Activated CD4-positive, alpha-beta T cell treated with anti-CD3 and anti-CD28 coated beads, Interleukin-10, Interleukin-2, amounts not matched to agents 100 ng/mL and 50 ng/mL, durations not matched to agents 16 hours and 8 hours (primary cell): ENCODE measurements at places on chromosomes 11 and 22.

- DNase-seq, result peak; percentile 92
These were observed 3.8 kb downstream of the SMTN start for GRCh38 chr22:31084811-31085492.

DNA sequence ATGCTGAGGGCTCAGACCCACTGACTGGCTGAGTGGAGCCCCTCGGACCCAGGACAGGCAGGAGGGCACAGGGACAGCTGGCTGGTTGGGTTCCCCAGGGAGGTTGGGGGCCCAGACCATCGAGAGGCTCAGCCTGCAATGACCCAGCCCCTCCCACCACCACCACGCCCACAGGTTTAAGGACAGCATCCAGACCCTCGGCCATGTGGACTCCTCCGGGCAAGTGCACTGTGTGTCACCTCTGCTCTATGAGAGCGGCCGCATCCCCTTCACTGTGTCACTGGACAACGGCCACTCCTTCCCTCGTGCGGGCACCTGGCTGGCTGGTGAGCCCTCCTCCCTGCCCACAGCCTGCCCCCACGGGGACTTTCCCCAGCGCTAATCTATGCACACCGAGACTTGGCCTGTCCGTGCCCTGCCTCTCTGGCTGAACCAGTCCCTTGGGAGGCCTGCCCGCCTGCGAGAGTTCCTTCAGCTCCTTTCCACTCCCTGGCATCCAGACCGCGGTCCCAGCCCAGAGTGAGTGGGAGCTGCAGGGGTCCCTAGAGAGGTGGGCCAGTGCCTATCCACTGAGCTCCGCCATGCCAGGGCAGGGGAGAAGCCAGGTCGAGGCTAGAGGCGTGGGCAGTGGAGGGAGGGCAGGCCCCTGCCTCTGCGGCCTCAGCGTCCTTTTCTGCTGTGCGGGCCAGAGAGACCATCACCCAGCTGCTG is 2.2 kb downstream of the SUSD2 start:
- no peak for DNase-seq

DNA sequence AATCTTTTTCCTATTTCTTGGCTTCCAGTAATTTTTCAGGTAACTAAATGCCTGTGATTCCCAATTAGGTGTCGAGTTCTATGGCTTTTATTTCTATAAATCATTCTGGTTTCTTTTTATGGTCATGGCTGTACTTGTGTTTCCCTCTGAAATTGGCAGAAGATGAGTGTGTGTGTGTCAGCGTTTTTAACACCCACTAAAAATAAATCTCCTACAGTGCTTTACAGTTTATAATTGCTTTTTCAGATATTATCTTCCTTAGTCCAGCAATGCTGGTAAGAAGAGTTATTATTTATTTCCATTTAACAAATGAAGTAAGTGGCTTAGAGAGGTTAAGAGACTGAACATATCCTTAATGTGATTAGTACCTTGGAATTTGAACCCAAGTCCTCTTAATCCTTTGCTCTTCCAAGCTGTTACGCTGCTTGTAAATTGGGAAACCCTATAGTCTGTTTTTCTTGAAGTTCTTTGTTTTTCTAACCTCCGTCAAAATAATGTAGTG is 125.2 kb downstream of the TEAD1 start:
- no peak for DNase-seq

GRCh38 chr11:88086297-88086696 is 88.9 kb downstream of the RAB38 start:
- no peak for DNase-seq

GRCh38 chr11:64925536-64926436 is 1.3 kb downstream of the PPP2R5B start:
- no peak for DNase-seq

- no peak for DNase-seq
These were observed 19.6 kb downstream of the MYRF start for GRCh38 chr11:61771985-61772455.

DNA sequence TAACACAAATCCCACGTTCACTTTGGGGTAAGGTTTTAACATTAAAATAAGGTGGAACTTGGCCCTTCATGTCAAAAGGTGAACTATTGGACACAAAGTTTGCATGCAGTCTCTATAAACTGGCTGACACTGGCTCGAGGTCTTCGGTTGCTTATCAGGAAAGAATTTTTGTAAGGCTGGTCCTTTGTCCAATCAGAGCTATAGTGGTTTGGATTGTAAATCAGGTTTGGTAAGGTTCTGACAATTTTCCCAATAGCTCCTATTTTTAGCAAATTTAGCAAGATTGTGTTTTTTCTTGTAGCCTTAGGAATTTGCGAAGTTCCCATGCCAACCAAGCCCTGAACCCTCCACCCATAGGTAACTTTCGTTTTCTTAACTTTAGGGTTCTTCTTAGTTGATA is 17.6 kb upstream of the MED17 start:
- no peak for DNase-seq

DNA sequence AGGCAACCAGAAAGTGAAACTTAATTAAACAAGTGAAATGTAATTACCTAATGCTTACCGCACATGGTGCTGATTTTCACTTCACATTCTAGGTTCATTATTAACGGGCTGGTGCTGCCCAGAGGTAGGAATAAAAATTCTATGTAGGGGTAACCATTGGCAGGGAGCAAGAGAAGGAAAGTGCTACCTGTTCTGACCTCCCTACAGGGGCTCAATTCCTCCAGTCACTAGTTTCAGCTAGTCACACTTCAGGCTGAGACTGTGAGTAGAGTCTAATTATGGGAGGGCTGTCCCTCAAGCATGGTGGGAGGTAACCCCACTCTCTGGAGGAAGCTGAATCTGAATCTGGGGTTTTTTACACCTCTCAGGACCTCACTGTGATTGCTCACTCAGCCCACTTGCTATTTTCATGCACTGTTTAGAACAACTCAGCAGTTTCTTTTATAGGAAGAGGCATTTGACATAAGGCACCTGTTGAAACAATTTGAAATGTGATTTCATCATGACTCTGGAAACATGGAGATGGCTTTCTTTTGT is 75.4 kb downstream of the MAML2 start:
- peak; percentile 76 for DNase-seq

GRCh38 chr11:76267556-76267955 is 61.3 kb upstream of the WNT11 start:
- DNase-seq, result no peak

GRCh38 chr11:285894-286220 is 3.1 kb upstream of the PGGHG start:
- no peak for DNase-seq

DNA sequence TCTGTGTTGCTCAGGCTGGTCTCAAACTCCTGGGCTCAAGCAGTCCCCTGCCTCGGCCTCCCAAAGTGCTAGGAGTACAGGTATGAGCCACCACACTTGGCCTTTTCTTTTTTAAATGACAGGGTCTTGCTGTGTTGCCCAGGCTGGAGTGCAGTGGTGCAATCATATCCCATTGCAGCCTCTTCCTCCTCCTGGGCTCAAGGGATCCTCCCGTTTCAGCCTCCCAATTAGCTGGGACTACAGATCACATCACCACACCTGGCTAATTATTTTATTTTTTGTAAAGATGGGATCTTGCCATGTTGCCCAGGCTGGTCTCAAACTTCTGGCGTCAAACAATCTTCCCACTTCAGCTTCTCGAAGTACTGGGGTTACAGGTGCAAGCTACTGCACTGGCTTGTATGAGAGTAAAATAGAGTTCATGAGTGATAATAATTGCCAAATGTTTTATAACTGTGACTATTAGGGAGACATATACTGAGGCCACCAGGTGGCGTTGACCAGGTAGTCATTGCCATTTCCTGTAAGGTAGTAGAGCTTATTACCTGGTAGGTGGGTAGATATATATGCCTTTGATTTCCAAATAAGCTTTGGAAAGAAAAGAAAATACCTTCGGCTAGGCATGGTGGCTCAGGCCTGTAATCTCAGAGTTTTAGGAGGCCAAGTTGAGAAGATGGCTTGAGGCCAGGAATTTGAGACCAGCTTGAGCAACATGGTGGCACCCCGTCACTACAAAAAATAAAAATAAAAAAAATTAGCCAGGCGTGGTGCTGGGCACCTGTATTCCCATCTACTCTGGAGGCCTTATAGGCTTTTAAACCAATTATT is 5.4 kb downstream of the FDX1 start:
- DNase-seq, result no peak

DNA sequence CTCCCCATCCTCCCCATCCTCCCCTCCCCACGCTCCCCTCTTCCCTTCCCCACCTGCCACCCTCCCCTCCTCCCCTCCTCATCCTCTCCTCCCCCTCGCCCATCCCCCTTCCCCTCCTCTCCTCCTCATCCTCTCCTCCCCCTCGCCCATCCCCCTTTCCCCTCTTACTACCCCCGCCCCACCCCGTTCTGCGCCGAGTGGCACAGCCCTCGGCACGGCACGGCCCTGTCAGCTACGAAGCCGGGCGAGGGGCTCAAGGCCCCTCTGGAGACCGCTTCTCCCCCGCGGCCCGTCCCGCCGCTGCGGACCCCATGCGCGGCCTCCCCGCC is 449.9 kb downstream of the OPCML start:
- DNase-seq, result peak; percentile 23

GRCh38 chr11:34145847-34146381 is 40.5 kb downstream of the NAT10 start:
- no peak for DNase-seq

DNA sequence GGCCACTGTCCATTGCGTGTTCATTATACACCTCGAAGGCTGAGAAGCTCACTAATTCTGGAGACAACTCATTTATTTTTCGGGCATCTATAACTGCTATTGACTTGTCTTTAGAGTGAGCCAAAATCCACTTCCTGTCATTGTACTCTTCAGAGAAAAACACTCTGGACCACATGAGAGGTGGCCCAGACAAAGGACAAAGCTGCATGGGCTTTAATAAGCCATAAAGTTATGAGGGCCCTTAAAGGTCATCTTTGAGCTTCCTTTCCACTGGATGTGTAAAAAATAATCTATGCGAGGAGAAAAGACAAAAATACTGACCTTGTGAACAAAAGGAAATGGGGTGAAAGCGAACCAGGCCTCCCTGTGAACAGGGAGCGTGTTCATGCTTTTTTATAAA is 63.5 kb upstream of the ZC3H12C start:
- DNase-seq, result no peak

DNA sequence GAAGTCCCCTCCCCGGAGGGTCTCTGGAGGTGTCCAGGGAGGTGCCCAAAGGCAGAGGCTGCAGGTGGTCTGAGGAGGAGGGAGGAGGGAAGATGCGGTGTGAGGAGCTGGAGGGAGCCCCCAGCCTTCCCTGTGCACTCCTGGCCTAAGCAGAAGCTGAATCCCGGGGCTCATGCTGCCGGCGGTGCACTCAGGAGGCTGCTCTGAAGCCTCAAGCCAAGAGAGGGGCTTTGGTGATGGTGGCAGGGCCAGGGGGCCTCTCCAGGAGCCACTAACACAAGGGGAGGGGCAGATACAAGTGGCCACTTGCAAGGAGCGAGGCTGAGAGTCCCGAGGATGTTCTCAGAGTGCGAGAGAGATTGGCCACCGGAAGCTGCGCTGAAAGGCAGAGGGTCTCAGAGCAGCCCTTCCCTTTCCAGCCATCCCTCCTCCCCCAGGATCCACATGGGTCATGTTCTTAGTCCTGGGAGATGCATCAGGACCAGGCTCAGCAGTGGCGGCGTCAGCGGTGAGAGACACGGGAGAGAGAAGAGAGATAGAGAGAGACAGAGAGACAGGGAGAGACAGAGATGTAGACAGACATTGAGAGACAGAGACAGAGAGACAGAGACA is 774 bp upstream of the MRGPRG start:
- no peak for DNase-seq

- no peak for DNase-seq
These were observed 37.1 kb upstream of the HORMAD2 start for GRCh38 chr22:30043161-30043560.

GRCh38 chr11:35065566-35065965 is 73.4 kb upstream of the CD44 start:
- DNase-seq, result no peak

GRCh38 chr22:30250661-30251267 is 4.2 kb upstream of the LIF start:
- DNase-seq, result peak; percentile 53

DNA sequence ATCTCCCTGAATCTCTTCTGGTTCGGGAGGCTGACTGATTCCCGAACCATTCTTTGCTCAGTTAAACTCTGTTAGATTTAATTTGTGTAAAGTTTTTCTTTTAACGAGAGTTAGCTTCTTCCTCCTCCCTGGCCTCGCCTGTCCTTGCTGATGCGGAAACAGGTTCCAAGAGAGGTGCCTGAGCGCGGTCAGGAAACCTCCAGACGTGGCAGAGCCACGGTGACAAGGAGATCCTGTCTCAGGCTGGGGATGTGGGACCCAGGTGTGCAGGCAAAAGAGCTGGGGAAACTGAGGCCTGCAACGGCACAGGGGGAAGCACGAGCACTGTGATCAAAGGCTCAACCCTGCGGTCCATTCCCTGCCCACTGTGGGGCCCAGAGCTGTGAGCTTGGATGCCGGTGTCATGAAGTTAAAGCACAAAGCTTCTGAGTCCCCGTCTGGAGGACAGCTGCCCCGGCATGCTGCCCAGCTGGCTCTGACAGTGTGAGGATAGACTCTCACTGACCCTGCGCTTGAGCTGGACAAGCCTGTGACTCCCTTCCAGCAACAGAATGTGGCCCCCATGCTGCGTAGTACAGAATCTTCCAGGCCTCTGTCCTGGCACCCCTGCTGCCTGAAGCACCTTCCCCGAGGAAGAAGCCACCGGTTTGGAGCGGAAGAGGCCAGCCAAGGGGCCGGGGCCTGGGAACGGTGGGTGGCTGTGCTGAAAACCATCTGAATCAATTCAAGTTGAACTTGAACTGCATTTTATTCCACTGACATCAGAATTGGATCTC is 960.6 kb downstream of the BRD1 start:
- no peak for DNase-seq

DNA sequence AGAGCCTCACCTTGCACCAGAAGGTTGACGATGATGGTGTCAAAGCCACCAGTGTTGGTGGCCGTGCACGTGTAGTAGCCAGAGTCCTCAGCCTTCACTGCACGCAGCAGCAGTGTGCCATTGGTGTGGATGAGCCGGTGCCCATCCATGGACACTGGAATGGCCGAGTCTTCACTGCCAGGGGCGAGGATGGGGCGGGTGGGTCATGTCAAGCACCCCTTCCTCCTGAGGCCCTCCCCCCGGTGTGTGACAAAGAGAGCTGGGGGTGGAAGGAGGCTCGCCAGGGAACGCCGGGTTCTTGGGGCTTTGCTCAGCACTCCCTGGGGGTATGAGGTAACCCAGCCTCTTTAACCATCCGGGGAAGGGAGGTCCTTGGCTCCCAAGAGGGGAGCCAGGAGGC is 111.6 kb downstream of the CEP164 start:
- DNase-seq, result no peak

- DNase-seq, result no peak
These were observed 38.2 kb downstream of the TRIOBP start for GRCh38 chr22:37734964-37735451.

GRCh38 chr11:102551169-102551781 is 20.7 kb upstream of the MMP7 start:
- DNase-seq, result no peak

DNA sequence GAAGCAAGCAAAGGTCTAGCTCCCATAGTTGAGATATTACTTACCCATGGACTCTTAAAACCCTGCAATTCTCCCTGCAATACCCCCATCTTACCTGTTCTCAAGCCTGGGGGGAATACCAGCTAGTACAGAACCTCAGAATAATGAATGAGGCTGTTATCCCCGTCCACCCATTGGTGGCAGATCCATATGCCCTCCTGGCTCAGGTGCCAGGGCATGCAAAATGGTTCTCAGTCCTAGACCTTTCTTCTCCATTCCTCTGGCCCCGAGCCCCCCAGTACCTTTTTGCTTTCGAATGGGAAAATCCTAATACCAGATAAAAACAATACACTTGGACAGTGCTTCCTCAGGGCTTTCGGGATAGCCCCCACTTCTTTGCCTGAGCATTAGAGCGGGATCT is 86.4 kb downstream of the PIWIL4 start:
- no peak for DNase-seq

GRCh38 chr11:78651923-78652842 is 77.5 kb upstream of the NARS2 start:
- peak; percentile 8 for DNase-seq
